ENCODE measurements at places on chromosomes 13 and 19. TPM values are rescaled to one million over a fixed set of nuclear protein-coding genes. Genes with fewer than 3 reads are reported as not detected.

Gene PDX1
- total RNA-seq: not detected

Gene LILRB3
- not detected for total RNA-seq

Gene ZNF626
- 14.9 TPM for total RNA-seq

Gene SIGLEC12
- total RNA-seq: not detected

Gene SYCN
- total RNA-seq: not detected

Gene OR7D2
- not detected for total RNA-seq

Gene ETV2
- total RNA-seq: 0.28 TPM

Gene ZNF729
- not detected for total RNA-seq

Gene TNFSF13B
- 16.6 TPM for total RNA-seq

Gene SYNE4
- total RNA-seq: 0.09 TPM

Measured in smooth muscle cell of bladder (primary cell).